Thoracic aorta (tissue), 2 donors: ENCODE measurements at places on chromosomes 12 and 14.

- no peak for DNase-seq
These were observed 111.9 kb downstream of the CALM1 start for GRCh38 chr14:90508536-90509254.

DNA sequence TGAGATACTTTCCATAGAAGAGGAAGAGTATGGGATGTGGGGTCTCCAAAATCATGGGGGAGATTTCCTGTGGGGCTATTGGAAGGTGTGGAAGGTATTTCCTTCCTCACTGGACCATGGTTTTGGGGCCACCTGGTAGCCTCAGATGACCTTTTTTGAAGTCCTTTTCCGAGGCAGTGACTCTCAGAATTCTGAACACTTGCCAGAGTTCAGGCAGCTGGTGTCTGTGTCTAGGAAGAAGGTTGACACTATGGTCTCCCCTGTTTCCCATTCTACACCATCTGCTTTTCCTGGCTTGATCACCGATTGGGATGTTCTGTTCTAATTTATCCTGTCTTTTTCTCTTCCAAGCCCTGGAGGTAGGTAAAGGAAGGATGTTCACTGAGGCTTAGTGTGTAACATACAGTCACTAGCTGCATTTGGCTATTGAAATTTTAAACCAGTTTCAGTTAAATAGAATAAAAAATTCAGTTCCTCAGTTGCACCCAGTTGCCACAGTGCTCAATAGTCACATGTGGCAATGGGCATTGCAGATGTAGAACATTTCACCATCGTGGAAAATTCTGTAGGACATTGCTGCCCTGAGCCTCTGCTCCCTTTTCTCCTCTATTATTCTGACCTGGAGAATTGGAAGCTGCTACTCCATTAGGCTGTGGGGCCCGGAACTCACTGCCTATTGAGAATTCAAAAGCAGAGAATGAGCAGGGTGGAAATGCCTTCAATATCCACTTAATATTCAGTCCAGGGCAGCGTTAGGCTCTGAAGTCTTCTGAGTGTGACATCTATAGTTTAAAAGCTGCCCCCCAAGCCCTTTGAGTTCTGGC is 11.0 kb upstream of the PLEKHG3 start:
- no peak for DNase-seq

GRCh38 chr14:68172216-68172615 is 352.6 kb downstream of the RAD51B start:
- no peak for DNase-seq

DNA sequence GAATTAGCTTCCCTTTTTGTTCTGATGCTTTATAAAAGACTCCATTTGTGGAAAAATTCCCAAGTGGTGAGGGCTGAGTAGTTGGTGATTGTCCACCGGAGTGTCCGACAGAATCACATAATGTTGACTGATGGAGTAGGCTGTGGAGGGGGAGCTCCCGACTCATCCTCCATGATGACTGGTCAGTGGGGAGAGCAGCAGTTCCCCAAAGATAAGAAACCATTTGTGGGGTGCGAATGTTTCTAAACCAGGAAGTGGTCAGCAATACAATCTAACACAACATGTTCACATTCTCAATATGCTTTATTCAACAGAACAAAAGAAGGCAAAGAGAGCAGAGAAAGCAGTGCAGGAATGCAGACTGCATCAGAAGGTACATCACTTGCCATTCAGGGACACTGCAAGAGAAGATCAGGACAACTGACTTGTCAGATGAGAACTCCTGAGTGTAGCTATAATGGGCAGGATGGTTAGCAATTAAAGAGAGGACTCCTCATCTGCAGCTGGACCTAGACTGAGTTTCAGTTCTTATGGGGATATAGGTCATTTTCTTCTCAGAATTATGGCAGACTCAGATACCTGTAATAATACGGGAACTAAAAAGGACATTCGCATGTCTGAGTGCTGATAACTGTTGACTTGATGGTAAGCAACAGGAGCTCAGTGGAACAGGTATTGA is 5.4 kb downstream of the KRT6B start:
- DNase-seq = no peak

- DNase-seq = no peak
These were observed 37.3 kb downstream of the PTGER2 start for GRCh38 chr14:52351233-52352060.

- DNase-seq = no peak
These were observed 14.4 kb upstream of the SERPINA10 start for GRCh38 chr14:94307410-94307992.

GRCh38 chr12:30700216-30700900 is 4.7 kb upstream of the IPO8 start:
- no peak for DNase-seq

- DNase-seq = no peak
These were observed 99.7 kb downstream of the FGD4 start for GRCh38 chr12:32499048-32499447.

DNA sequence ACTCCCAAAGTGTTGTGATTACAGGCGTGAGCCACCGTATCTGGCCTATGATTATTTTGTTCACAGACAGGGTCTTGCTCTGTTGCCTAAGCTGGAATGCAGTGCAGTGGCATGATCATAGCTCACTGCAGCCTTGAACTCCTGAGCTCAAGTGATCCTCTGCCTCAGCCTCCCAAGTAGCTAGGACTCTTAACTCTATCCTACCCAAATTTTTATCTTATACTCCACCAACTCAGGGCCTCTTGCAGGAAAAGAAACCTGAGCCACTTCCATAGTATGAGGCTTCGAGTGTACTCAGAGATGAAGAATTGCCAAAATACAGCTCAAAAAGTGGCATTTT is 828 bp downstream of the MMAB start:
- DNase-seq = no peak

DNA sequence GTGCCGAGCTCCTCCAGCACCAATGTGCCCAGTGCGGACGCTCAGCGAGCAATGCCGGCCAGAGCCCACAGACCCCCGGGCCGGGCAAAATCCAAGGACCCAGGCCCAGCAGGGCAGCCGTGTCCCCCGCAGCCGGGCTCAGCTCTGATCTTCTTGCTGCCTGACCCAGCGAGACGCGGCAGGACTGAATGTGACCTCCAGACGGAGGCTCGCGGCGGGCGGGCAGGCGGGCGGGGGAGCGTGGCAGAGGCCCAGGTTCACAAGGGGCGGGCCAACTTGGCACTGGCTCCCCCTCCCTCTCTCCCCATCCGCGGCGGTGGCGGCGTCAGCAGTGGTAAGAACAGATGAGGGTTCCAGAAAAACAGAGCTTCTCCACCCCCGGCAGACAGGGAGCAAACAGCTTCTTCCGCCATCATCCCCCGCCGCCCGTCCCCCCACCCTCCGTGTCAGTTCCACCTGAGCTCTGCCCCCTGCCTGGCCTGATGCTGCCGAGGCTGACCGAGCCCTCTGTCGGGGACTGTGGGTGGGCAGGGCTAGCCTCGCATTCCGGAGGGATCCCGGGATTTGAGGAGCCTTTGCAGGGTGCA is 94.3 kb downstream of the RFLNA start:
- peak; percentile 62 for DNase-seq

DNA sequence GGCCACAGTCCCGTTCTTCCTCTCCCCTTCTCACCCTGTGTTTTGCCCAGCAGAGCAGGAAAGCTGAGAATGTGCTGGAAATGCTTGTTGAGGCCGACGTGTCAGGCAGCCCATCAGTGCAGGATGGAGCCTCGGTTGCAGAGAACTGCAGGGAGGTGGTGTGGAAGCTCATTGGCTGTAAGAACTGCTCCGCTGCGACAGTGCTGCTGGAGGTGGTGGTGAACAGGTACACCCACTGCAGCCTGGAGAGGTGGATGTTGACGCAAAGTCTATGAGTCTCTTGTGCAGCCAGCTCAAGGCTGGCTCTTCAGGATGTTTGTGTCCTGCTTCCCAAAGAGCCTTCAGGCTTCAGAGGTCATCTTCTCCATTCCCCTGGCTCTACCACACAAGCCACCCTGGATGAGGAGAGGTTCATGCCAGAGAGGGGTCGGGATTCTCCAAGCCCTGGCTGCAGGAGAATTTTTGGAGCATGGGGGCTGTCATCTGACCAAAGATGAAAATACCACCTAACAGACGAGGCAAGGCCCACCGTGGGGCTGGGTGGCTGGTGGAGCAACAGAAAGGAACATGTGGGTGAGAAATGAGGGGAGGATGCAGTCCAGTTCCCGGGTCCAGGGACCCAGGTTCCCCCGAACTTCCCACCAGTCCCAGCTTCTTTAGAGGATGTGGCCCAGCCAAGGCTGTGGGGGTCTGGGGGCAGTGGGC is 174.1 kb upstream of the PRMT8 start:
- DNase-seq = no peak
